ENCODE measurements at places on chromosomes 4 and X.
A peak's percentile ranks its signal among the peaks of the same experiment; 100 is the strongest.

DNA sequence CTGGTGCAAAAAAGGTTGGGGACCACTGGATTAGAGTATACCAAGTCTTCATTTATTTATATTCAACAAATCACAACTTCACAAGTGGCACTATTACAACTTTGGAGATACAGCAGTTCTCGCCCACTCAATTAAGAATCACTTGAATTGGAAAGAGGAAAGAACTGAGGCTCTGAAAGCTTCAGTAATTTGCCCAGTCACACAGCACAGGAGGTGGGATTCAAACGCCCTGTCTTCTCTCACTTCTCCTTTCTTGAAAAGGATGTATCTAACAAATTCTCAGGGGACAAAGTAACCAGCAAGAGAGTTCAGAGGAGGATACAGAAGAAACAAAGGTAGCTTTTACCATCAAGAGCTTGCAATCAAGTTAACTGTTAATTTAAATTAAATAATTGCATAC lies 12.4 kb downstream of the SMIM14 start:
- H3K27ac ChIP-seq: no peak overlapping the region
- peaks cover 23% of the 10 kb centered on the region for H3K4me1 ChIP-seq
- no peak overlapping the region for H3K4me3 ChIP-seq
- H3K27me3 ChIP-seq: no peaks in the 10 kb centered on the region
- no peak for DNase-seq

DNA sequence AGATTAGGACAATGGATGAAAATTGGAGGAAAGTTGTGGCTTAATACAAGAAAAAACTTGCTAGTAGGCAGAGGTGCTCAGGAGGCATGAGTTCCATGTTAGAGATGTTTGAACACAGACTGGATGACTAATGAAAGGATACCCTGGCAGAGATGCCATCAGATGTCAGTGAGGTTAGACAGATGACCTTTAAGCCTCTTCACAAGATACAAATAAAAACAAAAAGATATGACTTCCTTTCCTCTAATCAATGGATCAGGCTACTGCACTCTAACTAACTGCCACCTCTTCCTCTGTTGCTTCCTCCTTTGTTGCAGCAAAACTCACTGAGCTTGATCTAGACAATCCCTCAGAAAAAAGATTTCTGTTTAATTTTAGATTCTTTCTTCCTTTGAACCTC lies 14.7 kb downstream of the STAP1 start:
- H3K4me1 ChIP-seq: no peaks in the 10 kb centered on the region
- H3K27ac ChIP-seq: no peak overlapping the region
- H3K4me3 ChIP-seq: no peak overlapping the region
- no peaks in the 10 kb centered on the region for H3K27me3 ChIP-seq
- no peak for DNase-seq

GRCh38 chr4:53616219-53616618 lies 24.9 kb upstream of the LNX1 start:
- H3K4me1 ChIP-seq: peaks cover 11% of the 10 kb centered on the region
- peak overlapping the region; percentile 5 for H3K27ac ChIP-seq
- no peaks in the 10 kb centered on the region for H3K27me3 ChIP-seq
- DNase-seq: no peak

DNA sequence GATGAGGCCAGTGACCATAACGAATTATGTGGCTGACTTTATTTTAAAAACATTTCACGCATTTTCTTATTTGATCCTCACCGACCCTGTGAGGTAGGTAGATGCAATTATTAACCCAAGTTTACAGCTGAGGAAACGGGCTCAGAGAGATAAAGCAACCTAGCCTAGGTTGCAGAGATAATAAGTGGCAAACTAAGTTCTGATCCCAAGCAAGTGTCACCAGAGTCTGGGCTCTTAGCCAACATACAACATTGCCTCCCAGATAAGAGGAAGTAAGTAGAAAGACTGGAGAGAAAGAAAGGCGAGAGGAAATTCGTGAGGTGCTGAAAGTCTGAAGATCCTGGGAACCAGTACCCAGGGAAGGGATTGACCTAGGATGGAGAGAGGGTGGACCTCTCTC lies 77.4 kb upstream of the GPR50 start:
- no peaks in the 10 kb centered on the region for H3K36me3 ChIP-seq
- DNase-seq: no peak
- no peak overlapping the region for H3K27ac ChIP-seq
- H3K4me3 ChIP-seq: no peak overlapping the region
- H3K4me1 ChIP-seq: no peaks in the 10 kb centered on the region

GRCh38 chr4:101199507-101200285 lies 147.6 kb downstream of the PPP3CA start:
- no peak for DNase-seq
- no peaks in the 10 kb centered on the region for H3K36me3 ChIP-seq
- H3K4me3 ChIP-seq: no peak overlapping the region
- no peaks in the 10 kb centered on the region for H3K27me3 ChIP-seq
- H3K27ac ChIP-seq: no peak overlapping the region
- H3K4me1 ChIP-seq: peaks cover 5% of the 10 kb centered on the region

GRCh38 chrX:109857584-109858228 lies 124.6 kb upstream of the ACSL4 start:
- no peaks in the 10 kb centered on the region for H3K27me3 ChIP-seq
- no peak overlapping the region for H3K27ac ChIP-seq
- no peaks in the 10 kb centered on the region for H3K36me3 ChIP-seq
- no peak overlapping the region for H3K4me3 ChIP-seq
- no peaks in the 10 kb centered on the region for H3K4me1 ChIP-seq

- no peak overlapping the region for H3K4me3 ChIP-seq
- H3K36me3 ChIP-seq: no peaks in the 10 kb centered on the region
- no peak overlapping the region for H3K27ac ChIP-seq
- peaks cover 36% of the 10 kb centered on the region for H3K27me3 ChIP-seq
- H3K4me1 ChIP-seq: no peaks in the 10 kb centered on the region
Measured at GRCh38 chr4:3867403-3868100, 101.4 kb downstream of the ADRA2C start.

GRCh38 chr4:38667085-38667893 lies 3.3 kb downstream of the KLF3 start:
- no peaks in the 10 kb centered on the region for H3K27me3 ChIP-seq
- H3K27ac ChIP-seq: peak overlapping the region; percentile 97
- H3K36me3 ChIP-seq: no peaks in the 10 kb centered on the region
- H3K4me1 ChIP-seq: peaks cover 54% of the 10 kb centered on the region
- peak; percentile 94 for DNase-seq
- peak overlapping the region; percentile 95 for H3K4me3 ChIP-seq

GRCh38 chr4:136637071-136637777 lies 895.1 kb downstream of the PCDH18 start:
- H3K4me1 ChIP-seq: no peaks in the 10 kb centered on the region
- DNase-seq: peak; percentile 36
- H3K27ac ChIP-seq: no peak overlapping the region
- no peaks in the 10 kb centered on the region for H3K36me3 ChIP-seq
- no peak overlapping the region for H3K4me3 ChIP-seq

GRCh38 chr4:74651198-74651597 lies 143.1 kb downstream of the BTC start:
- no peaks in the 10 kb centered on the region for H3K27me3 ChIP-seq
- H3K36me3 ChIP-seq: no peaks in the 10 kb centered on the region
- peaks cover 11% of the 10 kb centered on the region for H3K4me1 ChIP-seq
- no peak overlapping the region for H3K4me3 ChIP-seq

DNA sequence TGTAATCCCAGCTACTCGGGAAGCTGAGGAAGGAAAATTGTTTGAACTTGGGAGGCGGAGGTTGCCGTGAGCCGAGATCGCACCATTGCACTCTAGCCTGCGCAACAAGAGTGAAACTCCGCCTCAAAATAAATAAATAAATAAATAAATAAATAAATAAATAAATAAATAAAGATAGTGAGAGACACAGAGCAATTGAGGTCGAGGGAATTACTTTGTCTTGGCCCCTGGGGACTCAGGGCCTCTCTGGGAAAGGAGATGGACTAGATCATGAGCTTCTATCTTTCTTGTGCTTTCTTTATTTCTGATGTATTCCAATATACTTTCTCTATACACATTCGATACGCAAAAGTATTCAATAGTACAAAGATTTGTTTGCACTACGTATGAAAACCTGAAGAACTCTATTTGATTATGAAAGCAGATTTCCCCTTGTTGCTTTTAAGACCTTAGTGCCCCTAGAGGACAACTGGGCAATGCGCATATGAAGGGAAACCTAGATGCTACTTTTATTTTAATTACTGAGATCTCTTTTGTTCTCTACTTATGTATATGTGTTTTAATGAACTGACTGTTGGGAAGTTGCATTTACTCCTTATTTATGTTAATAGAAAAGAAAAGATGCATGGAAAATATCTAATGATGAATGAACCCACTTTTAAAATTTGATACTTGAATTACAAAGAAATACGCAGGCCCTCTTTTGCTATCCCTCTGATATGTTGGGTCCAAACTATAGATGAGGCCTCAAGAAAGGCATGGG lies 12.8 kb upstream of the ELOVL6 start:
- no peaks in the 10 kb centered on the region for H3K36me3 ChIP-seq
- H3K27me3 ChIP-seq: no peaks in the 10 kb centered on the region
- no peak overlapping the region for H3K27ac ChIP-seq
- no peaks in the 10 kb centered on the region for H3K4me1 ChIP-seq
- H3K4me3 ChIP-seq: no peak overlapping the region

- peak; percentile 11 for DNase-seq
- H3K27ac ChIP-seq: no peak overlapping the region
- H3K4me3 ChIP-seq: no peak overlapping the region
- H3K27me3 ChIP-seq: no peaks in the 10 kb centered on the region
- H3K36me3 ChIP-seq: no peaks in the 10 kb centered on the region
Measured at GRCh38 chr4:81255524-81255923, 40.5 kb upstream of the PRKG2 start.

- H3K27me3 ChIP-seq: no peaks in the 10 kb centered on the region
- no peaks in the 10 kb centered on the region for H3K4me1 ChIP-seq
- no peaks in the 10 kb centered on the region for H3K36me3 ChIP-seq
Measured at GRCh38 chrX:122055979-122056715, 1008.7 kb downstream of the GLUD2 start.

- no peaks in the 10 kb centered on the region for H3K4me1 ChIP-seq
- no peak overlapping the region for H3K27ac ChIP-seq
- no peak for DNase-seq
- H3K36me3 ChIP-seq: no peaks in the 10 kb centered on the region
Measured at GRCh38 chr4:25503779-25504178, 126.7 kb downstream of the ANAPC4 start.

DNA sequence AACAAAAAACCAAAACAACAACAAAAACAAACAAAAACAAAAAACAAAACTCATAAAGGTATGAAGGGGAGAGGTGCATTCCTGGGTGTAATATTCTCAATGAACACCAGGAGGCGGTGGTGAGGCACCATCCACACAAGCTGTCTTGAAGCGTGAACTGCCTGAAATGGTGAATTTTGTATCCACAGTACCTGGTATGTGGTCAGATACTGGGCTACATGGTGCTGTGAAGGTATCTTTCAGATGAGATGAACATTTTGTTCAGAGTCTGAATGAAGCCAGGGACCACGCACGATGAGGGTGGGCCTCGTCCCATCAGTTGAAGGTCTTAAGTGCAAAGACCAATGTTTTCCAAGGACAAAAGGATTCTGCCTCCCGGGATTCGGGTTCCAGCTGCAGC lies 58.5 kb downstream of the ASMT start:
- DNase-seq: peak; percentile 29
- H3K36me3 ChIP-seq: no peaks in the 10 kb centered on the region

DNA sequence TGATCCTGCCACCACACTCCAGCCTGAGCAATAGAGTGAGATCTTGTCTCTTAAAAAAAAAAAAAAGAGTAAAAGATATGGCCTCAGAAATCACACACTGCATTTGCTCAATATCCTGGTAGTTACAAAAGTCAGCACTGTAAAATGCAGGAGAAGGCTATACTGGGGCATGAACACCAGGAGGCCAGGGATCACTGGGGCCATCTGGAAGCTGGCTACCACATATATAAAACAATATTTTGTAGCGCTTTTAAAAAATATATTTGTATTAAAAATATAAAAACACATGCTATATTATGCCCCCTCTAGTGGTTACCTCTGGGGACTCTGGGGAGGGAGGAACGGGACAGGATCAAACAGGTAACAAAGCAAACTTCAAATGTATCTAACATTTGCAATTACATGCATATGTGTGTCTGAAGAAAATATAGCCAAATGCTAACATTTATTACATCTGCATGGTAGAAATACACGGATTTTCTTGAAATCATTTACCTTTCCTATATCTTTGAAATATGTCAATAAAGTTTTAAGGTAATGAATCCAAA lies 4.0 kb downstream of the C4orf46 start:
- peak; percentile 14 for DNase-seq
- no peaks in the 10 kb centered on the region for H3K4me1 ChIP-seq
- H3K4me3 ChIP-seq: no peak overlapping the region
- no peak overlapping the region for H3K27ac ChIP-seq

- no peaks in the 10 kb centered on the region for H3K36me3 ChIP-seq
- no peak overlapping the region for H3K27ac ChIP-seq
- no peak for DNase-seq
- H3K4me3 ChIP-seq: no peak overlapping the region
- no peaks in the 10 kb centered on the region for H3K27me3 ChIP-seq
Measured at GRCh38 chr4:147516133-147516532, 35.2 kb downstream of the EDNRA start.

DNA sequence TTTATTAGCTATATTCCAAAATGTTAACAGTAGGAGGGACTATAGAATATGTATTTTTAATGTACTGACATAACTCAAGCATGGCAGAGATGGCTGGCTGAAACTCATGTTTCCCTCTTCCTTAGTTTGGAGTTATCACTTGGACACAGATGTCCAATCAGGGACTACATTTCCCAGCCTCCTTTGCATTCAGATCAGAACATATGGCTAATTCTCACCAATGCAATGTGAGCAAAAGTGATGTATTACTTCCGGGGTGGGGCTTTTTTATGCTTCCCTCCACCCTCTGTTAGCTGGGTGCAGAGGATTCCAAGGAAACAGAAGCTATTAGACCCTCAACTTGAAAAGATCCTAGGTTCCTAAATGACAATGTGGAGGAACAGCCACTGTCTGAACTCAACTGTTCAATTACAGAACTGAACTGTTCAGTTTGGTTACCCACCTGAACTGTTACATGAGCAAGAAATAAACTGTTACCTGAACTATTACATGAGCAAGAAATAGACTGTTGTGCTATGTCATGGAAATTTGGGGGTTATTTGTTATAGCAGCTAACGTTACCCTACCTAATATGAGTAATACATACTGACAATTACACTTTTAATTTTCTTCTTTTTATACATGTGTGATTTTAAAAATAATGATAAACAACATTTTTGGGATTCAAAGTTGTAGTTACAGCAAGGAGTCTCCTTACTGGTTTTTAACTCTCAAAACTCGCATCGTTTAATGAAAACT lies 29.6 kb upstream of the ERVMER34-1 start:
- H3K4me3 ChIP-seq: no peak overlapping the region
- H3K27me3 ChIP-seq: no peaks in the 10 kb centered on the region
- no peak overlapping the region for H3K27ac ChIP-seq
- no peak for DNase-seq
